ENCODE measurements at places on chromosomes 6 and 20.

GRCh38 chr6:139271056-139271455 lies 20.7 kb downstream of the TXLNB start:
- DNase-seq: no peak

GRCh38 chr20:47358672-47359529 lies 2.4 kb upstream of the ZMYND8 start:
- peak; percentile 93 for DNase-seq

DNA sequence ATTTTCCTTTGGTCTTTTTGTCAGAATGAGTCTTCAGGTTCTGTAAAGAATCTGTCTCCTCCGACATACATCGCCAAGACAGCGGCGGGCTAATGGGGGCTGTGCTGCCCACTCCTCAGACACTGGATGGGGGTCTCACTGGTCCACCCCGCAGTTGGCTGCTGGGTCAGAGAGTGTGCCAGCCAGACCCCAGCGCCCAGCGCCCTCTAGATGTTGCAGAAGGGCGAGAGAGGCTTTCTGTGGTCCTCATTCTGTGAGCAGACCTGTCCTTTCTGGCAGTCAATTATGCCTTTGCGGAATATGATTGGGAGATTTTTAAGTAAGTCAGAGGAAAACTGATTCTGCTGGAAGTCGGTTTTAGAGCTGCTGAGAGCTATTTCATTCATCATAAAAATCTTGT lies 7.8 kb upstream of the CCR6 start:
- DNase-seq: no peak

GRCh38 chr6:160129881-160130615 lies 8.4 kb downstream of the SLC22A1 start:
- DNase-seq: no peak

- no peak for DNase-seq
These were observed 121.3 kb downstream of the TFAP2B start for GRCh38 chr6:50939931-50940330.

DNA sequence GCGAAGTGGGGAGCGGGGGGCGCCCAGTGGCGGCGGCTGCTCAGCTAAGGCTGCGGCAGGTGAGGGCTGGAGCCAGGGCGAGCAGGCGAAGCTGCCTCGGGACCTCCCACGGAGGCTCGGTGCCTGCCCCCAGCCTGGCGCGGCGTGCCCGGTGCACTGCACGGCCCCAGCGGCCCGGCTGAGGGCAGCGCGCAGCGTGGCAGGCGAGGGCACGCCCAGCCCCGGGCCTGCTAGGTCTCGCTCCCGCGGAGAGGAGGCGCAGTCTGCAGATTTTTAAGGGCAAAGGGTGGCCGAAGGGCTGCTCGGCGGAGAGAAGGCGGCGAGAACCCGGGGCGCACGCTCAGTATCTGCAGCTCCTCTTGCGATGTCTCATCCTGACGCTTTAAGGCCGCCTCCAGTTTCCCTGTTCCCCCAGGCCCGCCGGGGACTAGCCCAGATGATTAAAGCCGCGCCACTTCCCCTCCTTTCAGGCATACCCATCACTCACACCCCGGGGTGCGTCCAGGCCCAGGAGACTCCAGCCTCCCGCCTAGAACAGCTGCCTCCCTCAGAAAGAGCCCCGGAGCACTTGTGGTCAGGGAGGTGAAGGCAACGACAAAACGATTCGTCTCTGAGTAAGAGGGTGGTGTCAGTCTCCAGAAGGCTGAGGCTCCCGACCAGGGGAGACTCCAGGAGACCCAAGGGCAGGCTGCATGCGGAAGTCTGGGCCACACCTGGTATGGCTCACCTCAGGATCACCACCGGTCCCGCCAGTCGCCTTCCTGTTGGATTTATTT lies at the start of gene FERMT1:
TSS of gene FERMT1 (minus strand) at position 158 of the 776 bp plus-strand sequence. CDS start 3,476 bp downstream, outside the sequence.
- peak; percentile 71 for DNase-seq

DNA sequence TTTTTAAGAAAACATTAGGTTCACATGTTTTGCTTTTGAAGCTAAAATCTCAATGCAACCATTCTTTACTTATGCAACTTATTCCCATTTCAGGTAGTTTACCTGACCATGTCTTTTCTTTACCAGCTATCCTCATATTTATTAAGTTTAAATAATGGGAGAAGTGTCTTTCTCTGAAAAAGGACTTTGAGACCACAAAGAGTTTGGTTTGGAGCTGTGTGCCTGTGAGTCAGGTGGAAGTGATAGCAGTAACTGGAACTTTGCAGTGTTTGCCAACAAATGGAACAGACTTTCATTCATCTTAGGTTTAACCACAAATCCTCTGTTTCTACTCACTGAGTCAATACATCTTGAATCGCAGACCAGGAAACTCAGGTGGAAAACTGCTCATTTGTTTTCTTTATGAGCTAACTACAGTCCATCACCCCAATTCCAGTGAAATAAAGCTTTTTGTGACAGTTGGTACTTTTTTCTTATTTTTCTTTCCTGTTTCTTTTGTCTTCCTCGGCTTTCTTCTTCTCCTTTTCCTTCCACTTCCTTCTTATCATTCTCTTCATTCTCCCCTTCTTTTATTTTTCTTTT lies 148.3 kb upstream of the RIN2 start:
- no peak for DNase-seq

DNA sequence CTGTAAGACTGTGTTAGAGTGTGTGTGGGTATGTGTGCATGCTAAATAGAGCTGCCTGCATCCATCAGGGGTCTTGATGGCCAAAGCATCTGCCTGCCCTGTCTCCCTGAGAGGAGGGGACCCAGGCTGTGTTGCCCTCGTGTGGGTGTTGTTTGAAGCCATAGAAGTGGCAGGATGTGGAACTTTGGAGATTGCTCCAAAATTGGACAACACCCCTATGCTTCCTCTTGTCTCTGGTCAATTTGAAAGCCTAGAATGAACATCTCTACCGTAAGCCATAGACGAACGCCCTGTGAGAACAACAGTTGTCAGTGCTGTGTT lies 82.6 kb downstream of the ASXL1 start:
- DNase-seq: no peak

GRCh38 chr6:133277228-133277899 lies 36.2 kb downstream of the EYA4 start:
- DNase-seq: no peak

DNA sequence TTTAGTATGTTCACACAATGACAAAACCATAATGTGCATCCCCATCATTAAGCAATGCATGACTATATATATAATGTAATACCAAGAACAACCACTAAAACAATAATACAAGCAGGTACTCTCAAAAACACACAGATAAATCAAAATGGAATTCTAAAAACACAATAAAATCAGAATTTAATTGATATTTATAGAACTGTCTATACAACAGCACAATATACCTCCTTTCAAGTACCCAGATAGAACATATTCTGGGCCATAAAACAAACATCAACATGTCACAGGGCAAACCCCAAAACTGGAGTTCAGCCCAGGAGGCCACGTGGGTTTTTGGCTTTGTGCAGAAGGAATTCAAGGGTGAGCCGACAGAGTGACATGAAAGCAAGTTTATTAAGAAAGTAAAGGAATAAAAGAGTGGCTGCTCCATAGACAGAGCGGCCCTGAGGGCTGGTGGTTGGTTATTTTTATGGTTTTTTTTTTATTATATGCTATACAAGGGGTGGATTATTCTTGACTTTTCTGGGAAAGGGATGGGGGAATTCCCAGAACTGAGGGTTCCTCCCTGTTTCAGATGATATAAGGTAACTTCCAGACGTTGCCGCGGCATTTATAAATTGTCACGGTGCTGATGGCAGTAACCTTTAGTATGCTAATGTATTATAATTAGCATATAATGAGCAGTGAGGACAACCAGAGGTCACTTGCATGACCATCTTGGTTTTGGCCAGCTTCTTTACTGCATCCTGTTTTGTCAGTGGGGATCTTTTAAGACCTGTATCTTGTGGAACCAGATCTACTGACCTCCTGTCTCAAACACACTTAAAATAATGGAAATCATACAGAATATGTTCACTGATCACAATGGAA lies 5.6 kb downstream of the RAB23 start:
- DNase-seq: peak; percentile 42

- DNase-seq: no peak
These were observed 15.7 kb upstream of the TGM3 start for GRCh38 chr20:2280082-2280481.

- no peak for DNase-seq
These were observed 2.1 kb downstream of the BTN1A1 start for GRCh38 chr6:26502165-26502564.

DNA sequence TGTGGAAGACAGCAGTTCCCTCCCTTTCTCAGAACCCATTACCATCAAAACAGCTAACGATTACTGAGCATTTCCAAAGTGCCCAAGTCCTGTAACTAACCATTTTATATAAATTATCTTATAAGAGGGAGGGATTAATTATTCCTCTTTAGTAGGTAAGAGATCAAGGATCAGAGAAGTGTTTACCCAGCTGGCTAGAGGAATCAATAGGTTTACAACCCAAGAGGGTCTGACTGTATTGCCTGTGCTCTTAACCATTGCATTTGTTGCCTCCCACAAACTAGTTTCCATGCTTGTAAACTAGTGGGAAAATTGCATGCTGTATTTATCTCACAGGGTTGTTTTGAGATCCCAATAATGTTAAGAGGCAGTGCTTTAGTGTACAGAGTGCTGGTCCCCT lies 3.7 kb upstream of the DBNDD2 start:
- DNase-seq: no peak

DNA sequence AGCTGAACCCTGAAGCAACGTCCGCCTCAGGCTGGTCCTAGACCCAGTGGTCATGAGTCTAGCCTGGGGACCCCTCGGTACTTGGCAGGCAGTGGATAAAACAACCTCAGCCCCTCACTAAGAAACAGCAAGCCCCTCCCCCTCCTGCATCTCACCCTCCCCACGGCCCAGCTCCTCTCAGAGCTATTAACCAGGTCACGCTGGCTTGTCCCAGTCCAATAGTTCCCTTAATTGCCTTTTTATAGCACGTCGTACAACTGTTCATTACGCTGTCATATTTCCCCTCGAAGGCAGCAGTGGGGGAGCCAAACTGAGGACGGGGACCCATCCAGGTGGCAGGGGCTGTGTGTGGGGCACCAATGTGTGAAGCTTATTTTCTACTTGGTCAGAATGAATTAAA lies 8.6 kb upstream of the SLC32A1 start:
- no peak for DNase-seq

GRCh38 chr6:2205396-2205795 lies 40.0 kb downstream of the GMDS start:
- peak; percentile 42 for DNase-seq

- DNase-seq: no peak
These were observed 33.5 kb upstream of the MANEA start for GRCh38 chr6:95543798-95544197.

DNA sequence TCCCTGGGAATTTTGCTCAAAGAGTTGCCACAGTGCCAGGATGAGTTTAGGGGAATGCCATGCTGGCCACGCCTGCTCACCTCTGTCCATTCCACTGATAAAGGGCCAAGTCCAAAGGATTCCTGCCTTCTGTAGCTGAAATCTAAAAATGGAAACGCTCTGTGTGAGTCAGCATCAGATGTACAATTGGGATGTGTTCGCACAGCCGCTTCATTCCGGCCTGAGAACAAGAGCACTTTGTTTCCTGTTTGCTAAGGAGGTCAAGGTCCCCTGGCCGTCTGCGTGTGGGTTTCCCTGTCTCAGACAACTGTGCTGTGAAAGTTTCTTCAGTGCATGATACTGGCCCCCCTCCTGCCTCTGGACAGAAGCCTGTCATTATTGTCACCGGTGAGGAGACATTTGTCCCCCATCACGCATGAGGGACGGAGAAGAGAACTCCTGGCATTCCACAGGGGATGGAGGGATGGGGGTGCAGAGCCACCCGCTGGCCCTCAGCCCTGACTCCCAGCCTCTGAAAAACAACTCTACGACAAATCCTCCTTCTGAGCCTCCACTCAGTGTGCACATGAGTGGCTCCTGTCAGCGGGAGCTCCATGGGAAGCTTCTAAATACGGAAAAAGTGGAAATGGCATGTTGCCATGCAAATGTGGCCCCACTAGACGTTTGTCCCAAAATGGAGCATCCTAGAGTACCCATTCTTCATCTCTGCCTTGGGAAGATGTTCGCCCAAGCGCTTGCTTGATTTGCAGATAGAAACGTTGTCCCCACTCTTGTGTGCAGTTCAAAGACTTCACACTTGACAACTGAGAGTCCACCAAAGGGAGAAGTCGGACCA lies 143.5 kb upstream of the AFDN start:
- no peak for DNase-seq

DNA sequence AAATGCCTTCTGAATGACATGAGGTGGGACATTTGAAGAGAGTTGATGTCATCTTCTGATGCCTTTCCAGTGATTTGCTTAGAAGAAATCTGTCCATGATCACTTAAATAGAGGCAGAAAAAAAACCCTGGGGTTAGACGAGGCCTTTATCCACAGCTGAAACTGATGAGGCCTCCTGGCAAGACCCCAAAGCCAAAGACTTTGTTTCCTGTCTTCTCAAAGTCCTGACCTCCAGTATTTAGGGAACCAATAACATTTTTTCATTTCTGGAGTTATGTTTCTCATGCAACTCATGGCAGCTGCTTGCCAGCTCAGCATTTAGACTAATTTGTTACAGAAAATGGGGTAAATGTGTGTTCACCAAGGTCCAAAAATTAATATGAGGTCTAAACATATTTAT lies 248.0 kb upstream of the PRDM1 start:
- peak; percentile 91 for DNase-seq

- peak; percentile 70 for DNase-seq
These were observed 69.2 kb downstream of the PRDM1 start for GRCh38 chr6:106155219-106155830.

DNA sequence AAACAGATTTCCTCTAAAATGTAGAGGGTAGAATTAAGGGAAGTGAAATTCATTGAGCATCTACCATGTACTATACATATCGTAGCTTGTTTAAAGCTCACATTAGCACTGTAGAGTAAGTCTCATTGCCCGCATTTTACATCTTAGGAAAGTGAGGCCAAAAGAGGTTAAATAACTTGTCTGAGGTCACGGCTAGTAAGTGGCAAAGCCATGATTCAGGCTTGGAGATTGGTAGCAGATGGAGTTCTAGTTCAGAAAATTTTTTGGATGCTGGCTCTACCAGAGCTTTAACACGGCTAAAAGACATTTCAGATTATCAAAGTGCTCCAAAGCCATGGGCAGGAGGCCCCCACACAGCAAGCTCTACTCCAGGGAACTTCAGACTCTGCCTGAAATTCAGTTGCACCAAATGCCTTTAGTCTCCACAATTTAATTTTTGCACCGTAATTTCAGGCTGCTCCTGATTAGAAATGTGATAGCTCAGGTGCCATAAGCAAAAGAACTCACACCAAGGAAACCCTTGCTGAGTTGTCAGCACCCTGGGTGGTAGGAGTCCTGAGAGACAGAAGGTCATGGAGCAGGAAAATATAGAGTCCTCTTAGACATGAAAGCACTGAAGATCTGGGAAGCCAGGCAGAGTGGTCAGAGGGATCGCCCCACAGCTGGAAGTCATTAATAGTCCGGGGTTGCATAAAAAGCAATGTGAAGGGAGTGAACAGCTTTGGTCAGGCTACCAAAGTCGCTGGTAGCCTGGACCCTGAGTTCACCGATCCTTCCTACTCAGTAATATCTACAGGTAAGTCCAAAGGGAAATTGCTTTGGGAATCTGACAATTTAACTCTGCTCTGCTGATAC lies 55.2 kb upstream of the ASIP start:
- DNase-seq: peak; percentile 73

Data from fibroblast of gingiva (primary cell).